ACHN (cell line): ENCODE measurements at places on chromosomes 11 and 22.

DNA sequence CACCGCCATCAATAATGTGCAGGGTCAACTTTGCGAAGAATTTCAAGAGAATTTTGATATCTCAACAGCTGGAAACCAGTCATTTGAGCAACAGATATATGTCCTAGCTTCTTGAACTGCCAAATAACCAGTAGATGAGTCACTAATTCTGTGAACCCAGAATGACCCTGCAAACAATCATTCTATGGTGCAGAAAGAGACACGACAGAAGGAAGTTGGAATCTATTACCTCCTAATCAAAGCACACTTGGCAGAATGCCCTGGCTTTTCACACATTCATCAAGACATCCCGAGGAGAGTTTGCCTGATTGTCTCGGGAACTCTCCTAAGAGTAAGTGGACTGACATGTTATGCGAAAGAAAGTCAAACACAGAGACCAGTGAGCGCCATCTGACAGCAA is 621.1 kb downstream of the OPCML start:
- DNase-seq = no peak

DNA sequence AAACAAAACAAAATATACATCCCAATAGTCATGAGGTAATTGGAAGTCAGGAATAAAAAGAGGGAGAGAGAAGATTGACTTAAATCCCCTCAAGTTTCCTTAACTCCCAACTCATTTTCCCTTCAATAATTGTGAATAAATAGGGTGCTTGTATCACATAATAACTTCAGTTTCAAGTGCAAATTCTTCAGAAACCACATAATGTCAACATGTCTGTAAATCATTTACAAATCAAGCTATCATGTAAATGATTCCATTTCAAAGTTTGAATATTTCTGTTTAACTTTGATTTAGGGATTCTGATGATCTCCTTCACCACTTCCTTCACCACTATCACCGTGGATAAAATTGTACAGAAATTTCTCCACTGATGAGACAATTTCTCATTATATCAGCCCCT is 23.2 kb downstream of the CASP5 start:
- peak; percentile 54 for DNase-seq

DNA sequence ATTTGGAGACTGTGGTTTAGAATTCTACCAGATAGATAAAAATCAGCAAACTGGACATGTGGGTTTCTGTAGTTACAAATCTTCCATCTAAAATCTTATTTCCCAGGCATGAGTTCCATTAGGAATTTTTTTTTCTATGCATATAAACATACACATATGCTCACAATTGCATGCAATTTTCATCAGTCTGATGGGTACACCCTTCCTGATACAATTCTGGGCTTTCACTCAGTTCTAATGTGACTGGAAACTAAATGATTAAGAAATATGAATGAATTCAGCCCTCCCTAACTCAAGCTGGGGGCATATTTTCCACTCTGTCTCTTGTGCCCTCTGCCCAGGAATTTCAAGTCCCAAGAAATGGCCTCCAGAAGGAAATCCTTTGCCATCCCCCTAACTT is 187.1 kb downstream of the SNX19 start:
- no peak for DNase-seq

DNA sequence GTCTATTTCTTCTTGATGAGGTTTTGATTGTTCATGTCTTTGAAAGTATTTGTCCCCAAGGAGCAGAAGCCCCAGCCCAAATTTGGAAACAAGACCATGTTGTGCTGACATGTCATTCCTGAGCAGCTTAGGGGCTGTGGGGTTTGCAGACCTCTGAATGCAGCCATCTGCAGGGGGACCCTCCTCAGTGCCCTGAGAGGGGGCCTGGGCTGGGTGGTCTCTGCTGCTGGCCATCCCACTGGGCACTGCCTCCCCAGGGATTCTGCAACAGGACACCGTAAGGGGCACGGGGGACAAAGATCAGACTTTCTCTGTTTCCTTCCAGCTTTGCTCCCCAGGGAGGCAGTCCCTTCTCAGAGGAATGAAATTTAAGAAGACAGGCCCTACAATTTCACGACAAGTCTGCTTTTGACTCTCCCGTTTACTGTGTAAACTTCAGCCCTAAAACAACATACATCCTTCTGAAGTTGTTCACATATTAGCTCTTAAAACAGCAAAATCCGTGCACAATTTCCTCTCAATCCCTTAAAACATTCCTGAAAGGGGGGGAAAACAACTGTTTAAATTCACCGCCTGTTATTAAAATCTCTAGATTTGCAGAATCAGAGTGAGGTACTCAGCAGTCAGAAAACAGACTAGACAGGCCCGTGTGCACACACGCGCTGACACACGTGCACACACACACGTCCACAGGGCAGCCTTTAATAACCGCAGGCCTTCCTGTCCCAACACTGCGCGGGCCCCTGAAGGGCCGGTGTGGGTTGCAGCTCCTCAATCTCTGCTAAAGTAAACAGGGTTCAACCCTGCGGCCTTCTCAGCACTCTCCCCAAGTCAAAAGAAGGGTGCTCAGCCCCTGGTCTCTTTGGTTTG is 109.8 kb downstream of the KCNQ1 start:
- DNase-seq = no peak

DNA sequence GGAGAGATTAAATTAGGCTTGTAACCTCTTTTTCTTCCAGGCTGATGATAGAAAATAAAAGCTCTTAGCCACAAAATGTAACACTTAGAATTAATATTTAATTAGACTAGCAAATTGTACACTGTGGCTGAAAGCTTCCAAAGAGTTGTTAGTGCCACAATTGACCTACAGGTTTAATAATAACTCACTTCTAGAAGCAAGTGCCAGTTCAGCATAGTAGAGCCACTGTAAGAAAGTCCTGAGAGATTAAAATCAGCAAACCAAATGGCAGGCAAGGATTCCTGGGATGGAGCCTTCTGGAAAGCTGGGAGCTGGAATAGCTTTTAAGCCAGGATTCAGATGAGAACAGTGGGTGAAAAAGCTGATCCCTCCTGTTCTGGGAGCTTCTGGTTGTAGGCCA is 131.0 kb downstream of the ELP4 start:
- no peak for DNase-seq

DNA sequence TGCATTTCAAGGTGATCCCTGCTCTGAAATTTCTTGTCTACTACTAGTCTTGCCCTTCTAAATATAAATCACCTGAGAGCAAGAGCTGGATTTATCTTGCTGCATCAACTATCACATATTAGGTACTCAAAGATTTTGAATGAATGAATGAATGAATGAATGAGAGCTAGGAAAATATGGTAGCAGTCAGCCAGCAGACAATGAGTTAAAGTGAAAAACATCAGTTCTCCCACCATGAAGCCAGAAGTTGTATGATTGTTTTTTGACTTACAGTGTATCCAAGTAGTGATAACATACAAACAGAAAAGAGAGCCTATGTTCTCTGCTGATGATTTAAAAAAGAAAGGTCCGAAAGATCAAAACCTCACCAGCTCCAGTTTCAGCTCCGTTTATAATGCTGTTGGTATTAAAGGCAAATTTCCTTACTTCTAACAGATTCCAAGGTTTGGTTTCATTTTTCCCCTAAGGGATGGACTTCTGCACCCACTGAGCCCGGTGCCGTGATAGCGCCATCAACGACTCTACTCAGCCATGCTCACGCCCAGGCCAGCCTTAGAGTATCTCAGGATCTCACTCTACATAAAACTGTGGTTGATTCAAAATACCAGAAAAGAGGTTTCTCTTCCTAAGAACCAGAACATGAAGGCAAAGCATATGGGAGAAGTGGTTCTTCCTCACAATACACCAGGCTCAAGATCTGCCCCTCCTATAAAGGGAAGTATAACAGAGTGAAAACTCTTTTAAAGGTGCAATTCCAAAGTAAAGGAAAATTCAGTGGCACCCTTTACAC is 92.0 kb downstream of the SGSM3 start:
- DNase-seq = no peak

DNA sequence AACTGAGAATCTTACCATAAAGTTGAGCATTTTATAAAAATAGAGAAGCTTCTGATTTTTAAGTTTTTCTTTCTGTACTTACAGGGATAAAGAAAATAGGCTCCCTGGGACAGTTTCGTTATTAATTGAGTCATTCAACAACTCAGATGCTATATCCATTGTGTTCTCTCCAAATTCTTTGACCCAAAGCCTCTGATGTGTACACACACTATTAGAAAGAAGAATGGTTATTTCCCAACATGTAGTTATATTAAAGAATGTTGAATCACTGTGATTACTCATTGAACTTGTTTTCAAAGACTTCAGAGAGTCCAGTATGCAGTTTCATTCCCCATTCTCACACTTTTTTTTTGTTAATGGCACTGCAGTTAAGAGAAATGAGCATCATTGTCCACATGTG is 734.3 kb upstream of the ARHGAP42 start:
- no peak for DNase-seq

DNA sequence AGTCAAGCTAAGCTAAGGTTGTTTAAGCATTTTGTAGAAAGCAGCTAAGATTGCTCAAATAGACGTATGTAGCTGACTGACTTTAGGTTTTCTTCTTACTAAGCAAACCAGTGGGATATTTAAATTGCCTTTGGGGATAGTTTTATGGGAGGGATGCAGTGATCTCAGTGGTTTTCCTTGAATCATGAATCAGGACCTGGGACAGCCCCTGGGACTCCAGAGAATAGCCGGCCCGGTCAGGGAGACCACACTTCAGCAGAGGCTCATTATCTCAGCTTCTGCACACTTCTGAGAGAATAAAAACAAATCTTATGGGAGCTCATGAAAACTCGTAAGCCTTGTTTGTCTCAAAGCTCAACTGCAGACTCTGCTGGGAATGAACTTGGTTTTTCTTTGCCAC is at the start of gene OR9I1:
OR9I1 (minus strand) TSS at position 62 of the 400 bp plus-strand sequence. CDS start 6,086 bp downstream, outside the sequence.
- DNase-seq = no peak

DNA sequence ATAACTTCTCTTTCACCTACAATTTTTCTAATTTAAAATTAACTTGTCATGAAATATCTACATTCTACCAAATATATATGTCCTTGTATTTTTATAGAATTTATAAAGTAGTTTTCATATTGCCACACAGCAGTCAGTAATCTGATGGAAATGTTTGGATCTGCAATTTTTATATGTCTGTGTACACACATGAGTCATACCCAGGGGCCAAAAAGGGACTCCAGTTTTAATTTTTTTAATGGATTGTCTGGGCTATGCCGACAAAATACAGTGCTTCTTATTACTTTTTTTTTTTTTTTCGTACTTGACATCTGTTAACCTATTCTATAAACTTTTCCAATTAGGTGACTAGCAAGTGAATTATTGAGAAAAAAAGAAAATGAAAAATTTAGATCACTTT is 6.3 kb downstream of the GUCY1A2 start:
- peak; percentile 7 for DNase-seq

DNA sequence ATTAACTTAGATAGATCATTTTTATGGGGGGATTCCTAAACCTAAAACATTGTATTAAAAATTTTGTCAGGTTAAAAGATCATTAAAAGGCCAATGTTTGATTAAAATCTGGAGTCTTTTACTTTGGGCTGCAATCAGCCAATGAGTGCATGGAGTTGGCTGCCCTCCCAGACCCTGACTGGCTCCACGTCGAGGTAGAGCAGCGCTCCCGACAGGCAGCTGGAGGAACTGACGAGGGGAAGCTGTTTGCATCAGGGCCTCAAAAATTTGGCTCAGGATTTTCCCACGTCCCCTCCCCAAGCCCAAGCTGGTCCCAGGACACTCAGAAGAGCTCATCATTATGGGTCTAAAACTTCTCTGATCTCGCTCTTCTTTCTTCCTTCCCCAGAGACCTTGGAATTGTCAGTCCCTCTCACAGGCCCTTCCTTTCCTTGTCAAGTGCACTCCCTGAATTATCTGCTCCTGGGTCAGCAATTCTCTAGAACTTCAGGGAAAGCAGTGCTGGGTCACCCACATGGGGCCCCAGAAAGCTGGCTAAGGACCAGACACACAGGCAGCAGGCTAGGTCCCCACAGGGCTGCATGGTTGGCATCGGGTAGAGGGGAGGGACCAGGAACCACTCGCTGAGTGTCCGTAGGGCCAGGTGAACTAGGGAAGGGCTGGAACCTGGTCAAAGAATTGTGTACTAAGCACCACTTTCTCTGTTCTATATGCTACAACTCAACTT is 119.6 kb upstream of the IGLL5 start:
- DNase-seq = no peak

DNA sequence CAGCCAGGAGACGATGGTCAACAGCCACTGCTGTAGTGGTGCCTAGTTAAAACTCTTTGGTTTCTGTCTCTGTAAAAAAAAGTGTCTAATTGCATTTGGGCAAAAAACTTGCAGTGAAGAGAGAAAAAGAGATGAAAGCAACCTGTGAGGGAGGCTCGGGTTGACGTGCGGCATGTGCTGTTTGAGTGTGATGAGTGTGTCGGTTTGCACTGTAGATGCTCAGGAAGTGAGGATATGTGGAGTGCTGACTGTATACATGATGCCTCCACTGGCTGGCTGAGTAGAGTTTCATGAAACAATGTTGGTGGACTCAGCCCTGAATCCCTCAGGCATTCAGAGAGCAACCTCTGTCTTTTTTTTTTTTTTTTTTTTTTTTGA is 4.3 kb upstream of the DGCR6L start:
- DNase-seq = no peak

DNA sequence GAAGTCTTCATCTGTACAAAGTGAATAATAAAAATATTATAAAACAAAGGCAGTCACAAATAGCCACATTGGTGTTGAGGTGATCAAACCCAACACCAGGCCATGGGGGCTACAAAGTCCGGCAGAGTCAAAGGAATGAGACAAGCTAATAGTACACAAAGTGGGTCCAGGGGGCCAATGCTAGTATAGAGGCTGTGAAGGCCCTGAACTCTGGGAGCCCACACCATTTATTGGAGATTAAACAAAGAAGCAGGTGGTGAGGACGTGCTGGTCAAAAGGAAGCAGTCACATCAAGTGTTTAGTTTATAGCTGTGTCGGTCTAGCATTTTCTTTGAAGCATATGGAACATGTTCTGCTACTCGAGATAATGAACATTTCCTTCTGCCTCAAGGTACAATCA is 58.6 kb upstream of the CCT8L2 start:
- no peak for DNase-seq

DNA sequence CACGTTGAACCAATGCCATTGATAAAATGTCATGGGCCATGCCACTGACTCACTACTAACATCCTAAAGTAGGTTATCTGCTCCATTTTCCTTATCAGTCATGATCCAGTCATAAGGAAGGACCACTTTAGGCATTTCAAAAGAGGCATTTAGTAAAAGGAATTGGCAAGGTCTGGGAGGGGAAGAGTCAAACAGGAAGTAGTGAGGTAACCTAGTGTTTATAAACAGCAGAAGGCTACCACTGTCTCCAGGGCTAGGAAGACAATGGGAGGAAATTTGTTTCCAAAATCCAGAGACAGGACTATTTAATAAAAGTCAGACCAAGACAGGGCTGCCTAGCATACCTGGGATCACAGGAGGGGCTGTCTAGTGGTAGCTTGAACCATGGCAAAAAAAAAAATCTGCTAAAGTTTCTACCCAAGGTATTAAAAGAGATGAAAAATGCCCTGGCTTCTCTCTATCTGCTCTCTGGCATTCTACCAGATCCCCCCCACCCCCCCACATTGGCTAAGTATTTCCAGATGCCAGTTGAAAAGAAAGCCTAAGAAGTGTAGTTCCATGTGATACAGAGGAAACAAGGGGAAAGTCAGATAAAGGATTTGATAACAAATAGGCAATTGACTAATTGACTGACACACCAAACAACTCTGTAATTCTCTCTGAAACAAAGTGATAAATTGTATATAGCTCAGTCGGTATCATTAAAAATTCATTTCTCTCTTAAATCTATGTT is 50.4 kb upstream of the C11orf87 start:
- DNase-seq = no peak

- DNase-seq = no peak
These were observed 385.3 kb downstream of the DYNC2H1 start for GRCh38 chr11:103494491-103494890.
